HuH-7 (cell line): ENCODE measurements at places on chromosomes 5 and 9.

GRCh38 chr5:31656806-31657205 lies 17.9 kb downstream of the PDZD2 start:
- no peak for DNase-seq

GRCh38 chr5:39759701-39760100 lies 334.9 kb upstream of the DAB2 start:
- no peak for DNase-seq

DNA sequence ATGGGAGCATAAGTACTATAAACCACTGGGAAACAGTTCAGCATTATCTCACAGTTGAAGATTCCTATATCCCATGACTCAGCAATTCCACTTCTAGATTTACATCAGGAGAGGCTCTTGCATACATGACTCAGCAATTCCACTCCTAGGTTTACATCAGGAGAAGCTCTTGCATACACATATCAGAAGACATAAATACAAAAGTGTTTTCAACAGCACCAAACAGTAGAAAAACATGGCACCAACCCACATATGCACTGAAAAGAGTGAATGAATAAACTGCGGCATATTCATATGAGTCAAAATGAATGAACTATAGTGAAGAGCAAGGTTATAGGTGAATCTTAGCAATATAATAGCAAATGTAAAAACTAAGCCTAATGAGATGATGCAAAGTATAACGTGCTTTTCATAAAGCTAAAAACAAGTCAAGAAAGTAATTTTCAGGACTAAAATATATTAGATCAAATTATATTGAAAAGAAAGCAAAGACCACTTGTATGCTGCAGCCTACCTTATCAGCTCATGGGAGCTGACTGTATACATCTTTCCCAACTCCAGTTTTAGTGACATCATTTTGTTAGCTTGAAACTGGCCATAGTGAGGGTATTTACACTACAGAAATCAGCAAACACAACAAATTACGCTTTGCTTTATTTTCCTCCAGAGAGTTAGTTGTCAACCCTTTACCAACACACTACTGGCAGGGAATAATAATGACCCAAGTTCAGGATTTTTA lies 95.8 kb downstream of the ANKRD18B start:
- DNase-seq: no peak

GRCh38 chr5:143985832-143986515 lies 174.0 kb downstream of the HMHB1 start:
- peak; percentile 1 for DNase-seq

DNA sequence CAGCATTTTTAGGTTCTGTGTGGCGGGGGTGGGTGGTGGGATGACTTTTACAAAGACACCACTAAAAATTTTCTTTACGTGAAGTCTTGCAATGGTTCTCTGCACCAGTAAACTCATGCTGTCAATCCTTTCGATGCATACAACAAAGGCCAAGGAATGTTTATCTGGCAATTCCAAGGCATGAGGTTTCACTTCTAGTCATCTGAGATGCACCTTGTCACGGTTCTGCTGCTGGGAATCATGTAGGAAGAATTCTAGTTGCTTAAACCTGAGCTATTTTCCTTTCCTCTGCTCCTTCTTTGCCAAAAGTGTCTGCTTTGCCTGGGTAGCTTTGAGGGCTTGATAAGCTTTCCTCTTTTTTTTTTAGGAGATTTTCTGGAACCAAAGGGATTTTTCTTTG lies 1204.5 kb upstream of the SEMA6A start:
- DNase-seq: no peak

GRCh38 chr5:81212211-81212751 lies 20.8 kb upstream of the CKMT2 start:
- DNase-seq: no peak

- DNase-seq: no peak
Observed at GRCh38 chr9:89797937-89798455, 193.2 kb downstream of the GADD45G start.

DNA sequence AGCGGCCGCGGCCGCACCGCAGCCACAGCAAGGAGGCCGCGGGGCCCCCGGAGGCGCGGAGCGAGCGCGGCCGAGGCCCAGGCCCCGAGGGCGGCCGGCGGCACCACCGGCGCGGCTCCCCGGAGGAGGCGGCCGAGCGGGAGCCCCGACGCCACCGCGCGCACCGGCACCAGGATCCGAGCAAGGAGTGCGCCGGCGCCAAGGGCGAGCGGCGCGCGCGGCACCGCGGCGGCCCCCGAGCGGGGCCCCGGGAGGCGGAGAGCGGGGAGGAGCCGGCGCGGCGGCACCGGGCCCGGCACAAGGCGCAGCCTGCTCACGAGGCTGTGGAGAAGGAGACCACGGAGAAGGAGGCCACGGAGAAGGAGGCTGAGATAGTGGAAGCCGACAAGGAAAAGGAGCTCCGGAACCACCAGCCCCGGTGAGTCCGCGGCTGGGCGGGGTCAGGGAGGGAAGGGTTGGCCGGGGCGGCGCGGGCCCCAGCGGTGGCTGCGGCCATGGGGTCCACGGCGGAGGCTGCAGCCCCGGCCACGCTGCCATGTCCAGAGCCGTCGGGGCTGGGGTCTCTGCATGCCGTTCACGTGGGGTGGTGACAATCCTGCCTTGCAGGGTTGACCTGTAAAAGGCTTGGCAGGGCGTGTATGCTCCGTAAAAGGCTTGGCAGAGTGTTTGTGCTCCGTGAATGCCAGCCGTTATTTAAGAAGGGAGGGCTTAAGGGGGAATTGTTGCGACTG lies 146.0 kb downstream of the CACNA1B start:
- DNase-seq: no peak

GRCh38 chr5:66769839-66770617 lies 173.8 kb downstream of the MAST4 start:
- peak; percentile 10 for DNase-seq

GRCh38 chr5:133841831-133842750 lies 126.3 kb downstream of the C5orf15 start:
- no peak for DNase-seq

- DNase-seq: no peak
Observed at GRCh38 chr5:115514220-115514619, 30.4 kb downstream of the FEM1C start.

GRCh38 chr9:36288070-36288469 lies 29.8 kb upstream of the GNE start:
- DNase-seq: no peak

DNA sequence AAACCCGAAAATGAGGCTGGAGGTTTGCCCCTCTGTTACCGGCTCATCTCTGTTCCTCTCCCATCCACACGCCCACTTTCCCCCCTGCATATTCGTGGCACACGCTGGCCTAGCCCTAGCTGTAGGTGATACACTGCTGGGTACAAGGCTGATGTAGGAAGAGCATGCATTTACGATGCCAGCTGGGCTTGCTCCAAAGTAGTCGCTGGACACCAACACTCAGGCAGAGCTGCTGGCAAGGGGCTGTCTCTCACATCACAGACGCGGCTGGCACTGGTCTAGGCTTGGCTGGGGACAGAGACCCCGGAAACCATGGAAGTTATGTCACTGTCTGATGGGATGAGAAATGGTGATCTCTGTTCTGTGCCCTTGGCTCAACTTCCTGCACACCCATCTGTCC lies 9.8 kb upstream of the PHYKPL start:
- no peak for DNase-seq

- DNase-seq: no peak
Observed at GRCh38 chr9:14313378-14313940, 482 bp downstream of the NFIB start.

- no peak for DNase-seq
Observed at GRCh38 chr5:99775189-99775588, 760.0 kb upstream of the FAM174A start.

- DNase-seq: no peak
Observed at GRCh38 chr5:100827481-100827889, 75.6 kb downstream of the ST8SIA4 start.

DNA sequence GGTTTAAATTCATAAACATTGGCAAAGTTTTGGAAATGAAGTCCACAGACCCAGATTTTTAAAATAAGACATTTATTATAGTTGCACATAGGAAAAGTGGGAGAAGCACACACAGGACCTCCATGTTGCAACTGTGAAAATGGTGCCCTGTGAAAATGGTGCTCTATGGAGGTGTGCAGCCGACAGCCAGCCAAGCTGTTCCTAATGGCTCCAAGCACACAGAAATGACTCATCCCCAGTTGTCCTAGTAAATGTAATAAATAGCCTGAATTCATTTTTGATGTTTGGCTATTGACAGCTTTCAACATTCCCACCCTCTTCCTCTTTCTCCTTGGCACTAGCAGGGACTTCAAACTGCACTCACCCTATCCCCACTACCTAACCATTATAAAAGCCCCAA lies 590.9 kb downstream of the CAAP1 start:
- DNase-seq: no peak

DNA sequence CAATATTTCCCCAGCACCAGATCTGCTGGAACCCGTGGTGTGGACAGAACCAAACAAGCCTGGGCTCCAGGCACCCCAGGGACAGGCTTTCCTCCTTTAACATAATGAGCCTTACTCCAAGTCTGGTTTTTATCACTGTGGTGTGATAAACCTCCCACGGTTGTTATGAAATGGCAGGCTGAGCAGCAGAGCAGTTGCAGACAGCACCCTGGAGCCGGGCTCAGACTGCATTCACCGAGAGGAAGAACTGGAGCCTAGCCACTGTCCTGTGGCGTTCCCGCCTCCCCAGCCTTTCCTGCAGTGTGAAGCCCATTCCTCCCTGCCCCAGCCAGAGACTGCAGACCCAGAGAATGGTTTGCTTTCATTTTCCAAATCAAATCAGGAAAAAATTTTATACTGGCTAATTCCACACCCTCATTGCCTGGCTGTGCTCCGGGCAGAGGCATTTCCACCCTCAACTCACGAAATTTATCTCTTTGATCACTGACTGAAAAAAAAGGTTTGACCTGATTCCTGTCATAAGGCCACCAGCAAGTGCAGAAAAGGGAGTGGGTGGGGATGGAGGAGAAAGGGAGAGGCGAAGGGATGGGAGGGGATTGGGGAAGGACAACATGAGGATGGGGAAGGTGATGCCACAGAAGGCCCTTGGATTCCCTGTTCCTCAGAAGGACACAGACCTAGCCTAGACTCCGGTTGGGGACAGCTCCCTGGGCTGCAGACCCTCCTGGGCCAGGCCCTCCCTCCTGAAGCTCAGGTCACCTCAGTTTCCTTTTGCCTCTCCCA lies 18.9 kb downstream of the IPPK start:
- DNase-seq: no peak

DNA sequence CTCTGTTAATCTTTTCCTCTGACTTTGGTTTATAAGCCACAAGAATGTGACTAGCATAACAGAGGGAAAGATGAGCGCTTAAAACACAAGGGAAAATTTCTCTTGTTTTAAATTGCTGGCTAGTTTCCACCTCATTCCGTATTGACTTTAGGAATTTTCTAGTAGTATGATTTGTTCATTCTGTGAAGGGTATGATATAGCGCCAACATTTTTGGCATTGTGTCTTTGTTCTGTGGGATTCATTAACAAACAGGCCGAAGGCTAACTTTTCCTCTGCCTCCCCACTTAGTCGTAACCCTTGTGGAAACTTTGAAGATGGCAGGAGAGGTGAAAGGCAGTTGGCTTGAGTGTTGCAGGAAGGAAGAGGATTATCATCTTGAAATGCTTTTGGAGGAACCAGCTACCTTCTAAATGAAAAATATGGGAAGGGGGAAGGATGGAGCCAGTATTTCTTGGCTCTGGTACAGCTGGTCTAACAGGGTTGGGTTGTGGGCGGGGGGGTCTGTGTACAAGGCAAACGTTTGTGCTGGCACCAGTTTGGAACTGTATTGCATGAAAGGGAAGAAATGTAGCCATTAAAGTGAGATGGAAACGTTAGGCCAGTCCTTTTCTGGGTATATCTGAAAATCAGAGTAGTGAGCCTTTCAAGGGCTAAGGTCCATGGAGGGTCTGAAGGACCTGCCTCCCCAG lies 21.5 kb upstream of the DMRT2 start:
- no peak for DNase-seq

DNA sequence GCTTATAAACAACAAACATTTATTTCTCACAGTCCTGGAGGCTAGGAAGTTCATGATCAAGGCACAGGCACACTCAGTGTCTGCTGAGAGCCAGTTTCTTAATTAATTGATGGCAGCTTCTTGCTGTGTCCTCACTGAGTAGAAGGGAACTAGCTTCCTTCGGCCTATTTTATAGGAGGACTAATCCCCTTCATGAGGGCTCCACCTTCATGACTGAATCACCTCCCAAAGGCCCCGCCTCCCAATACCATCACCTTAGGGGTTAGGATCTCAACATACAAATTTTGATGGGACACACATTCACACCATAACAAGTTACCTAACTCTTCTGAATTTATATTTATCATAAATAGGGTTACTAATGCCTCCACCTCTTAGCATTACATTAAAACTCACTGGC lies 129.8 kb downstream of the GNAQ start:
- no peak for DNase-seq

DNA sequence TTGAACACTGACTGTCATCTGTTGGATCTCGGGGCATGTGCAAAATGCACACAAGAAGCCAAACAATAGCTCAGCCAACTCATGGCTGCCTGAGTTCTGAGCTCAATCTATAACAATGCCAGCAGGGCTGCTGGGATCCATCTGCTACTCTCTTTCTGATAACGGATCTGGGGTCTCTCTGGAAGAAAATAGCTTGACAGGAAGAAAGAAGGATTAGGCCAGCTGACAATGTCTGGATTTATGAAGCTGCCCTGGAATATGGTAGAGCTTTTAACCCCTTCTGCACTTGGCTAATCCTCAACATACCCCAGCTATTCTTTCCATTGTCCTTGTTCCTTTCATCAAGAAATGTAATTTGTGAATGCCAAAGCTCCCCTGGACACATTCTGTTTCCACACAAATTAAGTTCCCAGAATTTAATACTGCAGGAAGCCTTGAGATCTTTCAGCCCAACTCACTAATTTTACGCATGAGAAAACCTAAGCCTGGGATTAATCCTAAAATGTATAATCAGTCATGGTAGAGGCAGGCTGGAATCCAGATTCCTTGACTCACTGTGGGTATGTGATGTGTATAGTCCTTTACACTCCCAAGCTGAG lies 62.7 kb upstream of the PCA3 start:
- DNase-seq: no peak

- no peak for DNase-seq
Observed at GRCh38 chr9:131707733-131708157, 32.1 kb downstream of the RAPGEF1 start.
